ENCODE measurements at places on chromosomes 11 and 22.

DNA sequence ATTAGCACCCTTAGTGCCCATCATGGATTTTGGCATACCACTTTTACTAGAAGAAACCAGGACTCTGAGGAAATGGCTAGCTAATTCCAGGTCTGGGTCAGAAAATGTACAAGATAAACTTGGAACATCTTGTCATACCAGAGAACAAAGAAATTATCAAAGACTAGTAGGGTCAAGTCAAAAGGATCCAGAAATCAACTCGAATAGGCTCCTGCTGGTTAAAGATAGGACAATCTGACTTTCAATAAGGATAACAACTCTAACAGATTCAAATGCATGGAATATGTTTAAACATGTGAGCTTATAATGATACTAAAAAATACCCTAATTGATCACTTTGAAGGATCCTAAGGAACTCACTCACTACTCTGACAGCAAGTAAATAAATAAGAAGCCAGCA, 18.9 kb downstream of the GAB2 start:
- no peak for DNase-seq

GRCh38 chr11:10601837-10602236, 33.4 kb upstream of the LYVE1 start:
- no peak for DNase-seq

- peak; percentile 78 for DNase-seq
These were observed 912 bp downstream of the PTPRCAP start for GRCh38 chr11:67436459-67437081.

DNA sequence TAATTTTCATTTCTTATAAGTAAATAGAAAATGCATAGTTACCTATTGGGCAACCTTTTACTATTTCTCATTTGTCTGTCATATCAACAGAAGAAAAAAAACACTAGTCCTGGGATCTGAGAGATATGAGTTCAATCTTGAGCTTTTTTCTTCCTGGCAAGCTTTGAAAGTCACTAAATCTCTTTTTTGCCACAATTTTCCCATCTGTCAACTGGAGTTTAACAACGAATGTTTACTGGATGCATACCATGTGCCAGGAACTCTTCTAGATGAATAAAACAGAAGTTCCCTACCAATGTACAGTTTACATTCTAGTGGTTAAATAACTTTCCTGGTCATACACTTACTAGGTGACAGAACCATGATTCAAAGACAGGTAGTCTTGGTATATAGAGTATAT, 31.0 kb downstream of the FSHB start:
- no peak for DNase-seq

- DNase-seq, result no peak
These were observed 135.9 kb downstream of the FDX1 start for GRCh38 chr11:110565357-110566336.

DNA sequence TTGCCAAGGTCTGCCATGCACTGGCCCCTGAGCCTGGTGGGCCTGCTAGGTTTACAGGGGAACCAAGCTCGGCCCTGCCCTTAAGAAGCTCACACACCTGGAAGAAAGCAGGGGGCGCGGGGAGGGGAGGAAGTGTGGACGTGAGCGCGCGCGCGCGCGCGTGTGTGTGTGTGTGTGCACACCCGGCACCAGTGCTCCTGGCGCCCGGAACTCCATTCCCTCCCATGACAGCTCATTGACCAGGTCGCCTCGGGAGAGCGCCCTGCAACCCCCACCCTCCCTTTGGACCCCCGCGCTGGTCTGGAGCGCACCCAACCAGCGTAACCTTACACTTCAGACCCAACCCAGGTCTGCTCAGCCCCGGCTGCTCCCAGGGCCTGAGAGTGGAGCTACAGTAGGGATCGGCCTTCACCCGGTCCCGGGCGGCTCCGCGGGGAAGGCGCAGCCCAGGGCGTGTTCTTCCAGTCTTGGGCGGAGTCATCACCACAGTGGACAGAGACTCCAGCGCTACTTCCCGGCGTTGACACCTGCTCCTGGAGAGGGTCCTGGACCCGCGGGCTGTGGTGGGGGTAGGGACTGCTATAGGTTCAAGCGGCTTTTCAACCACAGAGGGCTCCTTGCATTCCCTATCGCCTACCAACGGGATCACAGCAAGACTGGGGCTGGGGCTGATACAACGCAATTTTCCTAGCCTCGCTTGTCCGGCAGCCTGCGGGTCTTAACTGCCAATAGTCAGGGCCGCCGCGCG, 1.5 kb downstream of the GALNT18 start:
- DNase-seq, result no peak

GRCh38 chr11:79829891-79830290, 389.1 kb upstream of the TENM4 start:
- no peak for DNase-seq

DNA sequence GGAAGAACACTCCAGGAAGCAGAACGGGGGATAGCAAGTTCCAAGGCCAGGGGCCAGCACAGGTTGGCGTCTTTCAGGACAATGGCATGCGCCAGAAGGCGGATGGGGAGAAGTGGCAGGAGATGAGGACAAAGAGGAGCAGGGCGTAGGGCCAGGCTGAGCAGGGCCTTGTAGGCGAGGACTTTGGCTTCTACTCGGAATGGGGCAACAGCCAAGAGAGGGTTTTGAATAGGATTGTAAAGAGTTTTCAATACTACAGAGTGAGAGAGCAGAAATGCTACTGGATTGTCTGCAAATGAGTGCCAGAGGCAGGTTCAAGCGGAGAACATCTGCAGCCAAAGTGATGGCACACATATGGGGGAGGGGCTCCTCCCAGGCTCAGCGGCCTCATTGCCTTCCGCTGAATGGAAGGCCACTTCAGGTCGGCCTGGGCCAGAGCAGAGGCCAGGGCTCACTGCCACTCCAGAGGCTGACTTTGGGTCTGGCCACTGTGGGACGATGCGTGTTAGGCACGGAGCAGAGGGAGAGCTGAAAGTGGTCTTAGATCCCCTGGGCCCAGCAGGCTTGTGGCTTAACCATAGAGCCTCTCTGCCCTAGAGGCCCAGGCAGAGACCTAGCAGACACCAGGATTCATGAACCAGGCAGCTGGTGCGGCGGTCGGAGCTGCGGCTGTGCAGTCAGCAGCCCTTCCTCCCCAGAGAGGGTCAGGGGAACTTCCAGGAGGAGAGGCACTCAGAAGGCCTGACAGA, 118.2 kb downstream of the DSCAML1 start:
- DNase-seq, result no peak

GRCh38 chr22:50460938-50461337, 13.9 kb downstream of the SBF1 start:
- no peak for DNase-seq

DNA sequence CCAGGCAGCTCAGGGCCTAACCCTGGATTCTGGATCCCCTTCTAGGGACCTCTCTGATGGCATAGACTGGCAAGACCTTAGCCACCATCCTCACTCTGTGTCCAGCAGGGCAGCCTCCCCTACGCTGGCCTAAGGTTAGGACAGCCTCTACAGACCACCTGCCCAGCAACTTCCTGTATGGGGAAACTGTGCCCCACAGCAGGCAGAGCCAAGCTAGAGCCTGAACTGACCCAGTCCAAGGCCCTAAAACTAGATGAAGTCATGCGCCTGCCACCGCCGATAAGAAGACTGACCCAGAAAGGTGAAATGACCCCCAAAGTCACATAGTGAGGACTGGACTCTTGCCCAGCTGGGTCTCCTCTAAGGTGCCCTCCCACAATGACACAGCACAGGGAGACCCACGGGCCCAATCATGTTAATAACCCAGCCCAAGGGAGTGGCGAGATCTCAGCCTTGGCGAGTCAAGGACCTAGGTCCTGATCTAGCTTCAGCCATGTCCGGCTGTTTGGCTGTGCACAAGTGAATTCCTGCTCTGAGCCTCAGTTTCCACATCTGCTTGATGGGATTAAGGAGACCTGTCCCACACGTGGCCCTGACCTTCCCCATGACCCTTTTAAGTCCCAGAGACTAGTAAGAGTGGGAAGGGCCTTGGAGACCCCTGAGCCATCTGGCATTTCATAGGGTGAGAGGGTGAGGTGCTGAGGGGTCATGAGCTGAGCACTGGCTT, 17.6 kb downstream of the STARD10 start:
- DNase-seq, result no peak

Measured in stimulated activated CD4-positive, alpha-beta T cell treated with anti-CD3 and anti-CD28 coated beads, Interleukin-2, amount 100 ng/mL, for 24 hours (primary cell).